Spleen (tissue), 13 donors: ENCODE measurements at places on chromosomes 7 and 10. TPM values are rescaled to one million over a fixed set of nuclear protein-coding genes. Genes with fewer than 3 reads are reported as not detected.

DNA sequence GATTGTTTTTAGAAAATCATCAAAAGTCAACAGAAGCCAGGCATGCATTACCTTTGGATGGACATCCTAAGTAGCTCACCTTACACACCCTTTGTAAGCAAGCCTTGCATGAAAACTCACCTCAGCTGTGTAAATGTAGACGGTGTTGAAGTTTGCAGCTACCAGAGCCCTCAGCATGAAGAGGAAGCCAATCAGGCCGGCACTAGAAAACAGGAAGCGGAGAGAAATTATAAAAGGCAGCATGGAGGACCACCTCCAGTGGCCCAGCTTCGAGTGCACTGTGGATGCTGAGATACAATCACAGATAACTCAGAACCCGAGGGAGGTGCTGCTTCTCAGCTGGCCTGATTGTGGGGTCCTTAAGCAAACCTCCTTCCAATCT is 75.3 kb downstream of the SVOPL start:
- no peak for DNase-seq

DNA sequence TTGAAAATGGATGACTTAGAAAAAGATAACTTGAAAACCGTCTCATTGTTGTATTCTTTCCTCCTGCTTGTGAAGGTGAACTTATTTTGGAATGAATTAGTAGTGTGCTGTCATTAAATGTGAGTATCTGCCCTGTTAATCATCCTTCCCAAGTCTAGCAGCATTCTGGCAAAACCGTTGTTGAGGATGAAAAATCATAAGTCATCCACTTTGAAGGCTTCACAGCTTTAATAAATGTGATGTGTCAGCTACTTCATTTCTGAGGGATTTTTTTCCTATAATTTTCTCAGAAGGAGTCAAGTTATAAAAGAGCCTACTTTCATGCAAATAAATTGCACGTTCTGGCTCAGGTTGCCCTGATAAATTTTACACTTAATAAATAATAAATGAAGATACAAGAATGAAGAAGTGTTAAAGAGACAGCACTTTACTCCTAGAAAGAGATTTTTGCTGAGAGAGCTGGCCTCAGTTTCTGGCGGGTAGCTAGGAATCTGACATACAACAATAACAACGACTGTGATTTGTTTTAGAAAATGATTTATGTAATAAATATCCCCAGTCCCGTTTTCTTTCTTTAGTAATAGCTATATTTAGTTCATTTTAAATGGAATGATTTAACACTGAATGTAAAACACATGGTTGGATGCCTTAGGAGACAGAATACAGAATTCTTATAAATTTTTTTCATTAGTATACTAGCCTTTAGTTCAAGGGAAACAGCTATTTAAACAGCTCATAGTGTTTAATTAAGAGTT is 516.5 kb upstream of the KLF6 start:
- no peak for DNase-seq

DNA sequence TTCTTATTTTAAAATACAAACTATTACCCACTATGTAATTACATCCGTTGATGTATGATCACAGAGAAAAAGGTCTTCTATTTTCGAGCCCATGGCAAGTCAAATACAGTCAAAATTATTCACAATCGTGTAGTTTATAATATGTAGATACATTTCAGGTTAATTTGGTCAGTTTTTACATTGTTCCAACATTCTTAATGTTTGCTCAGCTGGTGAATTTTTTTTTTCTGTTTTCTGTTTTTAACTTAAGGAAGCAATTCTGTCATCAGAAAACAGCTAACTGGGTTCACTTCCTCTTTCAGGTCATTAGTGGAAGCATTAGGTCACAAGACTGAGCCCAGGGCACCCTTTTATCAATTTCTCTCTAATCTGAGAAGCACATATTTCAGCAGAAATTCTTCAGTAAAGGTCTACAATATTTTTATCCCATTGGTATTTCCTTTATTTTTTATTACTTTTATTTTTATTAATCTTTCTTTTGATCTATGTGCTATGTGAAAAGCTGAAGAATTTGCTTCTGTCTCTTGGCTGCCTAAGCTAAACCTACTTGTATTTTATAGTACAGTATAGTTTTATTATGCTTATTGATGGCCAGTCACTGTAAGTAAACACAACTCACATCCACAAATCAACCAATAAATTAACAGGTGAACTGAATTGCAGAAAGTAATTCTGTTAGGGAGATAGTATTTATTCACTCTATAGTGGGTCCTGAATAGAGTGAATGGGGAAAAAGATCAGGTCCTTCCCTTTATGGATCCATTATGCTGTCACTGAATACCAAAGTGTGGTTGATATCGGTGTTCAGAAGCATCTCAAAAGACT is 84.6 kb downstream of the ICA1 start:
- DNase-seq = no peak

DNA sequence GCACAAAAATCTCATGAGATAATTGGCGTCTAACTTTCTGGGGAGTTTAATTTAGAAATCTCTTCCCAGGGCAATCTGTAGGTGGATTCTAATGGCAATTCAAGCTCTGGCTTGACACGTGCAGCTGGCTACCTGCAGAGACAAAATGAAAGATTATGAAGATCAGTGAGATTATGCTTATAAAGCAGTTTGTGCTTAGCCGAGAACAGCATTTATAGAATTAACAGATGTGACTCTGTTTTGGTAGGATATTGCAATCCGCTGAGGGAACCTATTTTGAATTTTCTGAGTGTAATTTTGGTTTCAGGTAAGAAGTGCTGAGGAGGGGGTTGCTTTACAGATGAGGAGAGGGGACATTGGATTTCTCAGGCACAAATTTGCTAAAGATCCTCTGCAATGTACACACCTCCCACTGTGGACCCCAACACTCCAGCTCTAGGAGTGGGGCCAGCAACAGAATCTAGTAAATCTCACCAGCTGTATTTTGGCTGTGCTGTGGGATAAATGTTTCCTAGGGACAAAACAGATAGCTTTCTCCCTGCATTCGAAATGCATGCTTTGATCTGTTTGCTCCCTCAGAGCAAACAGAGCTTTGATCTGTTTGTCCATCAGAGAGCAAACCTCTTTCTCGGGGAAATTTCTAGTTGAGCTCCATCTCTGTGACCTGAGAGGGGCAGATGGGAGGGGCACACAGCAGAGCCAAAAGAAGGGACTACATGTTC is 7.4 kb downstream of the GJD4 start:
- DNase-seq = no peak

- DNase-seq = no peak
Measured at GRCh38 chr10:119769886-119770285, 44.0 kb downstream of the INPP5F start.

DNA sequence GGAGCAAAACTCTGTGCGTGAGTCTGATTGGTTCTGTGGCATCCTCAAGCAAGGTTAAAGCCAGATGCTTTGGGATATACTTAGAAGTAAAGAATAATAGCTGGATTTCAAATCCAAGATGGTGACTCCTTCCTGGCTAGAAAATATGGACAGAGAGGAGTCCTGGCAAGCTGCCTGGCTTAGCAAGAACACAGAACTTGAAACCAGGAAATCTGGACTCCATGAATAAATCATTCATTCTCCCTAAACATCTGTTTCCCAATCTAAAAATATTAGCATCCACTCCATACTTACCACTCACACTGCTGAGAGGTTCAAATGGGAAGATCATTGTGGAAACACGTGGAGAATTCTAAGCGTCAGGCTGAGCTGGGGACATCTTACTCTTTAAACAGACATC is 1074.1 kb upstream of the AUTS2 start:
- DNase-seq = no peak

- no peak for DNase-seq
Measured at GRCh38 chr7:79570903-79571302, 117.4 kb upstream of the MAGI2 start.

DNA sequence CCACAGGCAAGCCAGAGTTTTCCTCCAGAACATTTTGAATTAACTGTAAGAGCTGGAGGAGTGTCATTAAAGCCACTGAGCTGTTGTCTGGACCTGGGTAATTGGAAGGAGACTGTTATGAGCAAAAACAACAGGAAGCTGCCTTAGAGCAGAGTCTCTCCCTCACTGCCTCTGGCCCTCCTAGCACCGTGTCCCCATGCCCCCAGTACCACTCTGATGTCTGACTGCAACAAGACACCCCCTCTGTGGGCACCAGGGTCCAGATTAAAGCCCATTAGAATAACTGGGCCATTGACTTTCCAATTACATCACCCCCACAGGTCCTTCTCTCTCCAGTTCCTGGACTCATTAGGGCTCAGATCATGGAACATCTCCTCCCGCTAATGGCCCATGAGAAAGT is 216.3 kb downstream of the USP6NL start:
- DNase-seq = no peak

DNA sequence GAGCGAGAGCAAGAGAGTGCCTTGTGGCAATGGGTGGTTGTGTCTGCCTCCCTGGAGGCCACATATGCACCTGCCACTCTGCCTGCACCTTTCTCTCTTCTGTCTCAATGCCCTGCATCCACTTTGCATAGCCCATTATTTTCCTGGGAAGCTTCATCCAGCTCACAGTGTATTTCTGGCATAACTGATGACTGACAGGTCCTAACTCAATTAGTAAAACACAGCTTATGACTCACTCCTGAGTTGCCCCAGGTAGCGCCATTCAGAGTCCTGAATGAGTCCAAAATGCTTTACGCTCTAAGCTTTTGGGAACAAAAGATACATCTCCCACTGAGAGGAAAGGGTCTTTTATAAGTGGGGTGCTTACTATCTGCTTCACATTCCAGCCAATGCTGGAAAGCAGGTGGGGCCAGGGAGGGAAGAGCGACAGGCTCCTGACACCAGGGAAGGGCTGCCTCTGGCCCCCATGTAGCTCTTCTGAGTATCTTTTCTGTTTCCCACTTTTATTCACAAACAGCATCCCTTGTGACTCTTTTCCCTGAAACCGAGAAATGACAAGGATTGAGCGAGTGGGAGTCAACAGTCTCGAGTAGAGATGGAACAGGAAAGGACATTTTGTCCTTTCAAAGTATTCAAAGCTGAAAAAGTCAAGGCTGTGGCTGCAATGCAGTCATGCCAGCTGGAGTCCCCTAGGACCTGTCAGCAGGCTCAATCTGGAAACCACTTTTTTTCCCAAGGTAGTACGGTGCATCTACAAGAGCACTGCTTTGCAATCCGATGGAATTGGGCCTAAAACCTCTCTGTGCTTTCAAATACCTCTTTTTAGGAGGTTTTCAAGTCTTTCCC is 479.3 kb upstream of the PODXL start:
- no peak for DNase-seq

GRCh38 chr10:70742537-70743429 is 42.4 kb downstream of the TBATA start:
- DNase-seq = peak; percentile 72

- DNase-seq = no peak
Measured at GRCh38 chr7:41702635-41703371, at the start of gene INHBA. Gene INHBA, minus strand, starts transcription at chr7:41703090. Its CDS starts 2,716 bp downstream, at chr7:41700374.

DNA sequence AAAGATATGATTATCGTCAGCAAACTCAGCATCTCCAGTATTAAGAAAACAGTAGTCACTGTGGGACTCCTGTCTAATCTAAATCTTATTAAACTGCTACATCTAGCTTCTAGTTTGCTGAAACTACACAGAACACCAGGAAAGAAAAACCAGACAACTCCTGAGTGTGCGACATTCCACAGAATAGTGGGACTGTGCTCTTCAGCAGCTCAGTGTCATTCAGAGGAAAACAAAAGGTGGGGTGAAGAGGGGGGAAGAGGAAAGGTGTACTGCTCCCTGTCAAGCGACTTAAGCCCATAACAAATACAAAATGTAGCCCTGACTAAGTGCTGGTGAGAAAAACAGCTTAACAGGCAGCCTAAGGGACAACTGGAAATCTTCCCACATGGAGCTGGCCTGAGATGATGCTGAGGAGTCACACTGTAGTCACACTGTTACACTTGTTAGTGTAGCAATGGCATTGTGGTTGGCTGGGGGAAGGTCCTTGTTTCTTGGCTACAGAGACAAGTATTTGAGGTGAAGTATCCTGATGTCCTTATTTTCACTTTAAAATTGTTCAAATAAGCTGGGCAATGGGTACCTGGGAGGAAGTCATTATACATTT is 135.5 kb downstream of the USP6NL start:
- DNase-seq = no peak

GRCh38 chr7:20191391-20191869 is 25.8 kb downstream of the MACC1 start:
- DNase-seq = peak; percentile 59

- peak; percentile 86 for DNase-seq
Measured at GRCh38 chr10:21496343-21497176, 28.9 kb downstream of the SKIDA1 start.

- DNase-seq = no peak
Measured at GRCh38 chr7:80841423-80841955, 77.4 kb downstream of the SEMA3C start.

- no peak for DNase-seq
Measured at GRCh38 chr7:82158327-82158726, 285.2 kb downstream of the CACNA2D1 start.

DNA sequence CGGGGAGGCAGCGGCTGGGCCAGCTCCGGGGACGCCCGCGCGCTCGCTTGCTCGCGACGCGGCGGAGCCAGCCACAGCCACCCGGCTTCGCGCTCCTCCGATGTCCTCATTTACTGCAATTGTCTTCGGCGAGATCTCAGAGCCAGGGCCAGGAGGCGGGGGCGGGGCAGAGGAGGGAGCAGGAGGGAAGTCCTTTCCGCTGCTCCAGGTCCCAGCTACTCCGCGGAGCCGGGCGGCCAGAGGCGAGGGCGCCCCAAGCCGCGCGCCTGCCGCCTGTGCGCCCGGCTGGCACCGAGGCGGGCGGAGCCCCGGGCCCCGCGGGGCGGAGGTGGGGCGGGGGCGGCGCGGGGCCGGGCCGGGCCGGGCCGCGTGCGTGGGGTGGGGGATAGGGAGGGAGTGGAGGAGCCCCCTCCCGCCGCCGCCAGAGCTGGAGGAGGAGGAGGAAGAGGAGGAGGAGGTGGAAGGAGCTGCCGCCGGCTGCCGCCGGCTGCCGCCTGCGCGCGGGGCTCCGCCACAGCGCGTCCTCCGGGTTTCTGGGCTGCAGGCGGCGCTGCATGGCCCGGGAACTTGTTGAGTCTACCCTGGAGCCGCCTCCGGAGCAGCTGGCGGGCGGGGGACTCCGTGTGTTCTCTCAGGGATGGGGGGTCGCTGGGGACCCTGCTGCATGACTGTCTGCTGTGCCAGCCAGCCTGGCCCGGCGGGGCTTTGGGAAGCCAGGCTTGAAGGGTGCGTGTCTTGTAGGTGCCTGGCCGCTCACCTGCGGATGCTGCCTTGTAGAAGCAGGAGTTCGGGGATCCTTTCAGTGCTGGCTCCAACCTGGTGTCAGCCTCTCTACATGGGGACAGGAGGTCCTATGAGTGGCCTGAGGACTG is at the start of gene INSYN2A:
Gene INSYN2A, minus strand, starts transcription at position 310 of the 872 bp plus-strand sequence. CDS start 20,196 bp downstream, outside the sequence.
- DNase-seq = no peak

- no peak for DNase-seq
Measured at GRCh38 chr7:138663725-138664710, 37.1 kb downstream of the SVOPL start.

- DNase-seq = no peak
Measured at GRCh38 chr7:36625247-36625646, 99.0 kb downstream of the AOAH start.

The GNAT3 gene
- not detected for total RNA-seq

The TMEM213 gene
- total RNA-seq = not detected

The DMBT1 gene
- total RNA-seq = not detected

The IFIT1B gene
- total RNA-seq = 36.9 TPM

The SLC16A12 gene
- total RNA-seq = not detected

The ARMS2 gene
- total RNA-seq = not detected

The UTF1 gene
- 0.41 TPM for total RNA-seq

The BLNK gene
- 81.6 TPM for total RNA-seq

The KIAA1217 gene
- 27.4 TPM for total RNA-seq

The ZFAND2A gene
- total RNA-seq = 18.3 TPM

The GAD2 gene
- not detected for total RNA-seq

The SYT15 gene
- total RNA-seq = 8.4 TPM

The SFTPA1 gene
- not detected for total RNA-seq
